ENCODE measurements at places on chromosomes 12 and 14.

DNA sequence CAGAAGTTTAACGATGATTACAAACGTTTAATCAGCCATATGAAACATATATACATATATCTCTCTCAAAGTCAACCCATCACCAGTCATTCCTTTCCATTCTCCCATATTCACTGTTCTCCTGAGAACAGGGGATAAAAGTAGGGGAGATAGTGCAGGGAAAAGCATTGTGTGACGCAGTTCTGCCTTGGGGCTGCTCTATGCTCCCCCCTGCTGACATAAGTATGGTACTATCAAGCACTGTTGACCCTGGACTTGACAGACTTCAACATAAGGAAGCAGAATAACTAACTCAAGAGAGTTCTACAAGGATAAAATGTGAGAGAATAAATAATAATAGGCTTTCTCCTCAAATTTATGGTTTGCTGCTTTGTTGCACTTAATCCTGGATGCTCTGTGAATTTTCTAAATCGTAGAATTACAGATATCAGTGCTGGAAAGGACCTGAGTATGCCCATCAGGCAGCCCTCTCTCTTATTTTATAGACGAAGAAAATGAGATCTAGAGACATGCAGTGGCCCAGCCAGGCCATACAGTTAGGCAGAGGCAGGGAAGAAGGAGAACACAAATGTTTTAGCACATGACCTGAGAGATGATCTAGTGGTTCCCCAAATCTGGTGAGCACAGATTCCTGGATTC, 87.2 kb downstream of the SCN8A start:
- DNase-seq, result no peak
- no peak overlapping the region for H3K4me3 ChIP-seq
- H3K36me3 ChIP-seq, result no peaks in the 10 kb centered on the region
- H3K27me3 ChIP-seq, result no peaks in the 10 kb centered on the region

DNA sequence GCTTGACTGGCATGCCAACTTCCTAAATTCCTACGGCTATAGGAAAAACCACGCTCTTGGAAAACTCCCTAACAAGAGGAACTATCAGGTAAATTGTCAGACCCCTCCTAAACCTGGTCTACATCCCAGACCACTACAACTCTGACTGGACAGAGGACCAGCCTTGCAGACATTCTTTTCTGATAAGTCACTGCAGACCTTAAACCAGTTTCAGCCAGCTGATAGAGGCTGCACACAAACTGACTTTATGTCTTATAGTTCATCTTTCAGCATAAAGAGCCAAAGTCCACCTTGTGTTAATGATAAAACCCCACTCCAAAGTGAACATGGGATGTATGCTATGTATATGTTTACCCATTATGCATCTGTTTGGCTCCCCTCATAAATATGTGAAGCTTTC, 166.6 kb downstream of the KTN1 start:
- H3K36me3 ChIP-seq, result no peaks in the 10 kb centered on the region
- DNase-seq, result no peak
- no peaks in the 10 kb centered on the region for H3K4me1 ChIP-seq
- H3K27ac ChIP-seq, result no peak overlapping the region
- H3K27me3 ChIP-seq, result no peaks in the 10 kb centered on the region

GRCh38 chr14:34035177-34035933, 84.5 kb upstream of the EGLN3 start:
- no peak for DNase-seq
- no peaks in the 10 kb centered on the region for H3K27me3 ChIP-seq
- H3K4me1 ChIP-seq, result no peaks in the 10 kb centered on the region
- H3K27ac ChIP-seq, result no peak overlapping the region
- no peaks in the 10 kb centered on the region for H3K36me3 ChIP-seq
- H3K4me3 ChIP-seq, result no peak overlapping the region

DNA sequence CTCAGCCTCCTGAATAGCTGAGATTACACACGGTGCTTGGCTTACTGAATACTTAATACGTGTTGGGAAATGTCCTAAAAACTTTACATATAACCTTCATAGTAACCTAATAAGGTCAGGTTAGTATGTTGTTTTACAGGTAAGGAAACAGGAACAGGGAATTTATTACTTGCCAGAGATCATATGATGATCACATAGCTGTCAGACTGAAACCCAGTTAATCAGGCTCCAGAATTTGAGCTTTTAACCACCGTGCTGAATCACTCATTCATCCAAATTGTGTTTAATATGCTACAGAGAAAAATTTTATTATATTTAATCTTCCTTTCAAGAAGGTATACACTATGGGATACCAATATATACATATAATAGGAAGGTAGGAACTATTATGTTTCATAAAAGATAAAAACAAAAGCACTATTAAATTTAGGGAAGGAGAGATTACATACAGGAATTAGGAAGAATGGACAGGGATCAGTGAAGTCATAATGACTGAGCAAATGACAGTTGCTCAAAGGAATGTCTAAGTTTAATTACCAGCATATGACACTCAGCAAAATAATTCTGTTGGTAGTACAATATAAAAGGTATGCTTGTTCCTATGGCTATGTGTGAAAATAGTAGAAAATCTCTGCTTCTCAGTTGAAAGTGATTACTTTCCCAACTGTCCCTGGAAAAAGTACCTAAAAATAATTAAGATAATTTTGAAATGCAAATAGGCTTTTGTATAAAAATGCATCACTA, 59.3 kb downstream of the HEATR5A start:
- H3K4me1 ChIP-seq, result no peaks in the 10 kb centered on the region
- H3K36me3 ChIP-seq, result peaks cover 2% of the 10 kb centered on the region
- H3K4me3 ChIP-seq, result no peak overlapping the region
- no peaks in the 10 kb centered on the region for H3K27me3 ChIP-seq
- DNase-seq, result no peak
- H3K27ac ChIP-seq, result no peak overlapping the region

DNA sequence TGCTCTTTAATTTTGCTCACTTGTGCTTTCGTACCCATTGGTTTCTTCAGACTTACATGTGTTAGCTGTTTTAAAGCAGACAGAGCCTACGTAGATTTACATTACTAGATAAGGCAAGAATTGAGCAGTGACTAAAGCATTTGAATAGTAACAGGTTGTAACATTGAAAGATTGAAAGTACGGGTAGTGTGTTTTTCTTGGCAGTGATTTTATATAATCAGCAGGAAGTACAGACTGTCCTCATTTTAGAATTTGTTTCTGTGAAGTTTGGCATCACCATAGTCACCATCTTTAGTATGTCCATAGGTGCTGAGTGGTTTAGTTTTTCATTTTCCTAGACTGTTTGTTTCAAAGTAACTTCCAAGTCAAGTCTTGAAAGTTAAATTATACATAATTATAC, 14.0 kb downstream of the RTRAF start:
- H3K36me3 ChIP-seq, result peaks cover 11% of the 10 kb centered on the region
- H3K4me3 ChIP-seq, result no peak overlapping the region
- no peaks in the 10 kb centered on the region for H3K4me1 ChIP-seq
- DNase-seq, result no peak

GRCh38 chr14:49427117-49427516, 159.1 kb downstream of the RPS29 start:
- no peaks in the 10 kb centered on the region for H3K4me1 ChIP-seq
- H3K4me3 ChIP-seq, result no peak overlapping the region
- H3K27ac ChIP-seq, result no peak overlapping the region

DNA sequence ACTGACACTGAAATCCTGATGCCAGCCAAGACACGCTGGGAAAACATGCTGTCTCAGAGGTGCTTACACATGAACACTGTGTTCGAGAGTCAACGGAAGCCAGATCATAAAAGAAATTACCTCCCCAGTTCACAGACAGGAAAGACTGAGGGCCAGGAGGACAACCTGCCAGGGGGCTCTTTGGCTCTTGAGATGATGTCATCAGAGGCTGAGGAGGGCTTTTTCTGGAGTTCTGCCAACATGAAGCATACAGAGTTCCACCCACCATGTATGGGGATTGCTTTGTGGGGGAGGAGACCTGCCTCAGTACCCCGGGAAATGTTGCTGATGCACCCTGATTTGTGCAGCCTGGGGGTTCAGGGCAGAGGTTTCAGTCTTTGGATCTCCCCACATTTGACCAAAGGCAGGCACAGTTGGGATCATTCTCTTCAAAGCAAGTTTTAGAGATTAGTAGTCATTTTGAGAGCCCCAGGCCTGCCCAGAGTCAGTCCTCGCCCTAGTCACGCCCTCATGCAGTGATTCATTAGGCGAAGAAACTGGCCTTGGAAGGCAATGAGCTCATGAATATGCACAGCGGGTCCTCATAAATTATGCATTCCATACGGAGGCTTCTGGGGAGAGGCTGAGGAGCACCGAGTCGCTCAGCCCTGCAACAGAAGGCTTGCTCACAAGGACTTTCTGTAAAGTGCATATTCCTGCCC, 34.9 kb upstream of the EML1 start:
- H3K4me1 ChIP-seq, result peaks cover 6% of the 10 kb centered on the region
- H3K27ac ChIP-seq, result no peak overlapping the region

- H3K27ac ChIP-seq, result no peak overlapping the region
- no peaks in the 10 kb centered on the region for H3K27me3 ChIP-seq
- H3K4me3 ChIP-seq, result no peak overlapping the region
- H3K4me1 ChIP-seq, result peaks cover 6% of the 10 kb centered on the region
- no peaks in the 10 kb centered on the region for H3K36me3 ChIP-seq
Observed at GRCh38 chr14:97543221-97543620, 746.0 kb downstream of the VRK1 start.

Measured in GM12878 (cell line).